SW 1271 (cell line): ENCODE measurements at places on chromosomes 16 and 17.

DNA sequence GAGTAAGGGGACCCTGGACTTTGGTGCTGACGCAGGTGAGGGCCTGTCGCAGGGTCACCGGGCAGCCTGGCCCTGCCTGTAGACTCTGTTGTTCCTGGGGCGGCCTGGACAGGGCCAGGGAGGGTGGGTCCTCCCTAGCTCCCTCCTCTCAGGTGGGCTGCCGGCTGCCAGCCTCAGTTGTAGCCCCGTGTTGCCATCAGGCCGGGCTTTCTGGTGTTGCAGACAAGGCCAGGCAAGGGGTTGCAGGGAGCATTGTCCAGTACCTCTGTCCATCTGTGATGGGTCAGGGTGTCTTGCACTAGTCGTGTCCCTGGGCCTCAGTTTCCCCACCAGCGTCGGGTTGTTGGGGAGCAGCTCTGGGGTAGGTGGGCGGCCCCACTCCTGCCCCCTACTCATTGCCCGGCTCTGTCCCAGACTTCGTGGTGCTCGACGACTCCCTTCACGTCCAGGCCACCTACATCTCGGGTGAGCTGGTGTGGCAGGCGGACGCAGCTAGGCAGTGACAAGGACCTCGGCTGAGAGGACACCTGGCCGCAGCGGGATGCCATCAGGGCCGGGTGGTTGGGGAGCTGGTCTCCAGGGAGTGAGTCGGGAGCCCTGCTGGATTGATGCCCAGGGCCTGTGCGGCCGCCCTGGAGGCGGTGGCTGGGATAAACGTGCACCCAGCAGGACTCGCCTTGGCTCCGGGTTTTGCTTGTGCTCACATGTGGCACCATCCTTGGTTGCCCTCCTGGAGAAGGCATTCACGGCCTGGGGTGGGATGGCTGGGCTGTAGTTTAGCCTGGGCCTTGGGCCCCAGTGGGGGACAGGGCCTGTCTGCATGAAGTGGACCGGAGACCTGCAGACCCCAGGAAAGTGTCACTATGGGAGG is 1.9 kb downstream of the CEMP1 start:
- DNase-seq = no peak

DNA sequence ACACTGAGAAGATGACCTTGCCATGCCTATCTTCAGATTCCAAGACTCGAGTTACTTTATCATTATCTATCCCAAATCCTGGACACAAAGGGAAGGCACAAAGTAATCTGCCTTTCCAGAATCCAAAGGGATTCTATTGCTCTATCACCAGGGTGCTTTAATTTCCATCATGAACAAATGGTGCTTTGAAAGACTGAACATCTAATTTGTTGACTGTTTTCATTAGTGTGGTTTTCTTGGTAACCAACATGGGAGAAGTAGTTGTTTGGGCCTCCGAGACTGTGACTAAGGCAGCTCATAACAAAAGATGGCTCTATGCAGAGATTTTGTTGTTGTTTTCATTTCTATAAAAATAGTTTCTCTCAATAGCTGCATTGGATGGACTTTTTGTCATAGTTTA is 441.0 kb upstream of the SOX9 start:
- no peak for DNase-seq

GRCh38 chr16:1469693-1470201 is 5.1 kb downstream of the CLCN7 start:
- DNase-seq = no peak

DNA sequence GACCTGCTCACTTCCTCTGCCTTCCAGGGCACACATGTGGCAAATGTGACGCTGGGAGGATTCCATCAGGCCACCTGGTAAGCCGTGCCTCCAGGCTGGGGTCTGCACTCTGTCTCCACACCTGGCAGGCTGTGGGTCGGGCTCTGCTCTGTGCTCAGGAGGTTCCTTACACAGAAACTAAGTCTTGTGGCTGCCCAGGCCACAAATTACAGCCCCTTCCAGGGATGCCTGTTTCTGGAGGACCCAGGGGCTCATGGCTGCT is 58.2 kb downstream of the RMI2 start:
- no peak for DNase-seq

DNA sequence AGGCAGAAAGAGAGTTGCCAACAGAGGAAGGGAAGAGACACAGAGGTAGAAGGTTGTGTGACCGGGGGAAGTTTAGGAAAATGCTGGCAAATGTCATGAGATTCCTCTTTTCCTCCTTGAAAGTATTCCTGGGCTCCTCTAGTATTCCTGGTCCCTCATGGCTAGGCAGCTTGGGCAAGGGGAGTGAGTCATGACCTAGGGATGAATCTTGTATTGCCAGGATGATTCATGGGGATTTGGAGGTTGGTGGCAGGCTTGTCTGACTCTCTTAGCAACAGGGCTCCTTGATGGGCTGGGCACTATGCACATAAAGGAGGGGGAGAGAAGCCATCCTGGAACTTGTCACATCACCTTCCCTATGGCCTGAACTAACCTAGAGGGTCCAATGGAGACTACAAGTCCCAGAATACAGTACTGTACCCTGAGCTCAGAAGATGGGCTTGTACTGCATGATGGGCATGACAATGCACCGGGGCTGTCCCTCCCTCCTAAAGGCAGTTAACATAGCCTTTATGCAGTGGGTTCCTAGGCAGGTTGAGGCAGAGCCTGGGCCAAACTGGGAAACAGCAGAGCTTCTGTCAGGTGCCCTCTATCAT is 2.1 kb upstream of the SEZ6 start:
- DNase-seq = peak; percentile 29

DNA sequence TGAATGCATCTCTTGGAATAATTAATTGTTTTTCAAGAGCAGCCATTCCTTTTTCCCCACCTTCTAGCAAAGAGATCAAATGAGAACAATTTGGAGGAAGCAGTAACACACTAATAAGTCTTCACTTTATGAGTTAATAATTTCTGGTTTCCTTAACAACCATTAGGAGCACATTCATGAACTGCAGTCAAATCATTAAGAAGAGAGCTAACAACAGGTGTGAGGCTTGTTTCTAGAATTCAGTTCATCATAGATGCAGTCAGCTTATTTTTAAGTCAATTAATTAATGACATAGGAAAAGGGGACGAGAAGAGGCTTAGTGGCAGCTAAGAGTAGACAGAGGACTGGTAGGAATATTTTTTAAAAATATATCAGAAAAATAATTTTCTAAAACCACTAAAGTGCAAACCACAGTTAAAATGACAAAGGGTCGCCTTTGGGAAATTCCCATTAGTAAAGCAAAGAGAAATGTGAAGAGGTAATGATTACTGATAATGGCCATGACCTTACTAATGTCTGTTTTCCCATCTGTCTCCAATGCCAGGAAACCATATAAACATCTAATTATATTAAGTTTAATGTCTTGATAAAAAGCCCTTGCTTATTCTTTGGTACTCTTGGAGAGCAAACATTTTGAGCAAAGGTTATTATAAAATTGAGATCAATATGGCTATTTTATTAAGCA is 184.2 kb downstream of the KCNJ2 start:
- no peak for DNase-seq

- no peak for DNase-seq
These were observed 460.9 kb downstream of the SLC39A11 start for GRCh38 chr17:72631568-72631948.

DNA sequence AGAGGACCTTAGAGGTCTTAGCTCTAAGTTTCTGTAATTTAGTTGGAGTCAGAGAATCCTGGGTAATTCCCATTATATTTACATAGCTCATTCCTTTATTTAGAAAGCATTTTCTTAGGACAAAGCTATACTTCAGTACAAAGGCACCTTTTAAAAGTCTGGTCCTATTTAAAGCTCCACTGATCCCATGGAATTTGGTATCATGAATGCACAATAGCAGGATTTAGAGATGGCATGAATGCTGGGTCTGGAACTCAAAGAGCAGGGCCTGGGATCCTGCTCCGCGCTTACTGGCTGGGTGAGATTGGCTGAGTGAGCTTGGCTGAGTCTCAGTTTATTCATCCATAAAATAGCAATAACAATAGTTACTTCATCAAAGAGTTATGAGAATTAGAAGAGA is 4.8 kb downstream of the KRT23 start:
- DNase-seq = no peak

- no peak for DNase-seq
These were observed 11.5 kb upstream of the RFFL start for GRCh38 chr17:35074711-35075707.

GRCh38 chr17:29240477-29240876 is 6.2 kb upstream of the CRYBA1 start:
- DNase-seq = no peak

GRCh38 chr16:11748404-11749254 is 6.0 kb upstream of the TXNDC11 start:
- DNase-seq = no peak

DNA sequence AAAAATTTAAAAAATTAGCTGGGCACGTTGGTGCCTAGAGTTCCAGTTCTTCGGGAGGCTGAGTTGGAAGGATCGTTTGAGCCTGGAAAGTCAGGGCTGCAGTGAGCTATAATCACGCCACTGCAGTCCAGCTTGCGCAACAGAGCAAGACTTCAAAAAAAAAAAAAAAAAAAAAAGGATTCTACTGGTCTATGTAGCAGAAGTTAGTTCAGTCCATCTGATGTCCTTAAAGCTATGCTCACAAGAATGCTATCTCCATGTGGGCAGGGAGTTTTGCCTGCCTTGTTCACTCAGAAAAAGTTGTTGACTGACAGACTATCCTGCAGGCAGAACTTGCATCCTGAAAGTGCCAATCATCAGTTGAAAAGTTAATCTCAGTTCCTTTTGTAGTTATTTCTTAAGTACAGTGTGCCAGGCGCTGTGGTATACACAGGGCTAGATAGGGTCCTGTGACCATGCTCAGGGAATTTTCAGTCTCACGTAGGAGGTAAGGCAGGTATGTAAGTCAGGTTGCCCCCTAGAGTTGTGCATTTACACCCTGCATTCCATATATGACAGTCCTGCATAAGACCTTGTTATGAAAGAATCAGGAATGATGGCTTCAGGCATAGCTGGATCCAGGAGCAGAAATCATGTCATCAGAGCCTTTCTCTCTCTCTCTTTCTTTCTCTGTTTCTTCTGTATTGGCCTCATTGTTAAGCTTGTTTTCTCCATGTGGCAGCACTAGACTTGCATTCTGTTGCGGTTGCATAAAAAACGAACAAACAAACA is 7.6 kb downstream of the SYT17 start:
- no peak for DNase-seq

DNA sequence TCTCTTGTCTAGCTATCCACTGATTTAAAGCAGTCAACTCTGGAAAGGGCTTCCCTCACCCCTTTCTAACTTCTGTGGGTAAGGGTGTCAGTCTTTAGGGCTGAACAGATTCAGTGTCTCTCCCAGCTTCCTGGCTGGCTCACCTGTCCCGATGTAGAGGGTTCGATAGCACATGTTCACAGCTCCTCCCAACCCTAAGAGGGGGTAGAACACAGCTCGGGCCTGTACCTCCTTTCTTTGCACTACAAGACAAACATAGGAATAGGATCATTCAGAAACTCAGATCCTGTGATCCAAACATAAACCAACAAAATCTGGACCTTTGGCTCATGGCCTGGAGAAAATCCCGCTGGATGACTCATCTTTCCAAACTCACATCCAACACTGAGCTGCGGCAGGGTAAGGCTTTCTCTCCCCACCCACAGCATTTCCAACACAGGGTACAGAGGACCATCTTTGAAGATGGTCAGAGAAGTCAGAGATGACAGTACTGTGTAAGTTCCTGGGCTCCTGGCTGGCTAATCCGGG is 5.8 kb upstream of the DHRS13 start:
- DNase-seq = no peak
